EH (cell line): ENCODE measurements at places on chromosomes 7 and 10.

DNA sequence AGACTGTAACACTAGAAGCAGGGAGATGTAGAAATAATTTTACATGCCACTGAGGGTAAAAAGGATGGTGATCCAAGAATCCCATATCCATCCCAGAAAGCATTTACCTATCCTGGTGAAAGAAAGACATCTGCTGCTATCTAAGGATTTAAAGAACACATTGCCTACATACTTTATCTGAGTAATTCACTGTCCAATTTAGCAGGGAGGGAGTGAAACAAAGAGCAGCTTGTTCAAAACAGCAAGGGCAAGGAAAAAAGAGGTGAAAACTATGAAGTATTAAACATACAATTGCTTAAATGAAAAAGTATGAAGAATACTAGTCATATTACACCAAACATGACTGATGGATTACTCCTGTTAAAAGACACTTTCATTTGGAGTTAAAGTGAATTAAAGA, 206.2 kb downstream of the PPP1R9A start:
- DNase-seq, result no peak

DNA sequence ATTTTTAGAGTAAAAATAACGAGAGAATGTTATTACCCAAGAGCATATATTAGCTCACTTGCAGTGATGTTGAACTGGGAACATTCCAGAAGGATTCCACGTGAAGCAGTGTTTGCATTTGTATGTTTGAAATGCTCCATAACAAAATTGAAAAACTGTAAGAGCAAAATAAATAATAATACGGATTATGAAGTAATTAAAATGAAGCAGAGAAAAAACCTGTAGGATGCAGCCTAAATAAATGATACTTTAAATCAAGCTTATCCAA, 203.3 kb downstream of the BAMBI start:
- DNase-seq, result peak; percentile 20

GRCh38 chr7:45646207-45646821, 72.1 kb downstream of the ADCY1 start:
- DNase-seq, result no peak

- DNase-seq, result no peak
Observed at GRCh38 chr7:92422926-92423325, 24.4 kb upstream of the GATAD1 start.

GRCh38 chr7:21920936-21921335, 24.8 kb downstream of the CDCA7L start:
- DNase-seq, result no peak

GRCh38 chr7:80017101-80017698, 117.4 kb upstream of the GNAI1 start:
- DNase-seq, result peak; percentile 17

GRCh38 chr7:78709658-78710057, 743.8 kb downstream of the MAGI2 start:
- DNase-seq, result no peak

DNA sequence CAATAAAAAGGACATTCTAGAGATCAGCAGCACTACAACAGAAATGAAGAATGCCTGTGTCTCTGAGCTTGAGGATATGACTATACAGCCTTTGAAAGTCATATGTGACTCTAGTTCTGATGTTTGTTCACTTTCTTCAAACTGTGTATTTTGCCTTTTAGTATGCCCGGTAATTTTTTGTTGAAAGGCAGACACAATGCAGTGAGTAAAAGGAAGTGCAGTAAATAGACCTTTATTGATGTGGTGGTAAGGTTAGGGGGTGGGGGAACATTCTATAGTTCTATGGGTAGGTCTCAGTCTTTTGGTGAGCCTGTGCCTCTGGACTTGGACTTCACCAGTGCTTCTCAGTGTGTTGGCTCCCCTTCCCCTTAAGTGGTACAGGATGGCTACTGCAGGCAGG, 143.5 kb upstream of the CDC14C start:
- DNase-seq, result no peak

GRCh38 chr7:18532813-18533212, 37.3 kb downstream of the HDAC9 start:
- DNase-seq, result no peak

DNA sequence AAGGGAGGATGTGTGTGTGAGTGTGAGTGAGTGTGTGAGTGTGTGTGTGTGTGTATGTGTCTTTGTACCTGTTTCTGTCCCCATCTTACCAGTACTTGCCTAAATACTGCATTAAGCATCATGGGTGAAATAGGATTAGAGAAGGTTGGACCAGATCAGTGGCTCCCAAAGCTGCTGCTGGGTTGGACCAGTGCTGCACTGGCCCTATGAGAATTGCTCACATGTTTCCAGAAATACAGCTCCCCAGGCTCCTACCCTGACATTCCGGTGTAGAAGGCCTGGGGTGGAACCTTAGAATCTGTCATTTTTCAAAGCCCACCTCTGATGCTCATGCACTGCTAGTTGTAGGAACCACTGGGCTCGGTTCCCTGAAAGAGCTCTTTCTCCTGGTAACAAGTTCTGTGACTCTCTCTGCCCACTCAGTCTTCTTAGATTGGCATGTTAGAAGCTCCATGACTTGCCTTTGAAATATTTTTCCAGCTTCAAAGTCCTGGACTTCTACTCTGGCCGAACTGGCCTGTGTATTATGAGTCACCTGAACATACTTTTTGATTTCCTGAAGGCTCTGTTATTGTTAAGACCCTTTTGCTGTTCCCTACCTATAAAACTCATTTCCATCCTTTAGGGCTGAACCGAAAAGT, 224.7 kb downstream of the CUX1 start:
- DNase-seq, result peak; percentile 83

DNA sequence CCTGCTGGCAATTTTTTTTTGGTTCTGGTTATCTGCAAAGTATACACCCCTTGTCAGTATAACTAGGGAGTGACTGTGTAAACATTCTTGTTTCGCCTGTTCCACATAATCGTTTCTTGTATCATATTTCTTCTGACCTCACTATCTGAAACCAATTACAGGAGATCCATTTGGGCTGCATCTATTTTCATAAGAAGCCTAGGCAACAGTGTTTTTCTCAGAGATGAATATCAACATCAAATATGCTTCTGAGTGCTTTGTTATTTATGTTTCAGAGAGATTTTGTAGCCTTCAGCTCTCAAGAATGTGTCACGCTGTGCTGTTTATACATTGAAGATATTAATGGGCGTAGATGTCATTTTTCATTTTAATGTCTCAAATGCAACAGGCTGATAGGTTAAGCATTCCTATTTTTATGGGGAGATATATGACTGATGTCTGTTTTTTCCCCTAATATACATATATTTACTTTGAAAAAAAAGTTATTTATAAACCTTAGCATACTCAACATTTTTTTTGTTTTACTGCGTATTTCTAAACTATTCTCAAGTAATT, 115.5 kb downstream of the FOXP2 start:
- DNase-seq, result no peak

- peak; percentile 53 for DNase-seq
Observed at GRCh38 chr7:44194069-44194468, 4.8 kb upstream of the GCK start.
